ENCODE measurements at places on chromosomes 2 and 18. TPM values are rescaled to one million over a fixed set of nuclear protein-coding genes. Genes with fewer than 3 reads are reported as not detected.

Gene NMUR1
- total RNA-seq = not detected

Gene CCDC178
- total RNA-seq = not detected

Gene NPPC
- total RNA-seq = 1.6 TPM

Gene TFCP2L1
- total RNA-seq = 0.02 TPM

Gene POTEJ
- total RNA-seq = not detected

Gene FLACC1
- total RNA-seq = 1.1 TPM

Gene FHOD3
- total RNA-seq = not detected

Gene IGFBP2
- total RNA-seq = 11.1 TPM

Gene GBX2
- total RNA-seq = not detected
